ENCODE measurements at places on chromosomes 1 and 21.

GRCh38 chr1:219990782-219991510 lies 55.4 kb downstream of the EPRS1 start:
- peak; percentile 7 for DNase-seq
- H3K4me1 ChIP-seq = no peaks in the 10 kb centered on the region
- H3K27me3 ChIP-seq = no peaks in the 10 kb centered on the region
- H3K4me3 ChIP-seq = no peak overlapping the region

DNA sequence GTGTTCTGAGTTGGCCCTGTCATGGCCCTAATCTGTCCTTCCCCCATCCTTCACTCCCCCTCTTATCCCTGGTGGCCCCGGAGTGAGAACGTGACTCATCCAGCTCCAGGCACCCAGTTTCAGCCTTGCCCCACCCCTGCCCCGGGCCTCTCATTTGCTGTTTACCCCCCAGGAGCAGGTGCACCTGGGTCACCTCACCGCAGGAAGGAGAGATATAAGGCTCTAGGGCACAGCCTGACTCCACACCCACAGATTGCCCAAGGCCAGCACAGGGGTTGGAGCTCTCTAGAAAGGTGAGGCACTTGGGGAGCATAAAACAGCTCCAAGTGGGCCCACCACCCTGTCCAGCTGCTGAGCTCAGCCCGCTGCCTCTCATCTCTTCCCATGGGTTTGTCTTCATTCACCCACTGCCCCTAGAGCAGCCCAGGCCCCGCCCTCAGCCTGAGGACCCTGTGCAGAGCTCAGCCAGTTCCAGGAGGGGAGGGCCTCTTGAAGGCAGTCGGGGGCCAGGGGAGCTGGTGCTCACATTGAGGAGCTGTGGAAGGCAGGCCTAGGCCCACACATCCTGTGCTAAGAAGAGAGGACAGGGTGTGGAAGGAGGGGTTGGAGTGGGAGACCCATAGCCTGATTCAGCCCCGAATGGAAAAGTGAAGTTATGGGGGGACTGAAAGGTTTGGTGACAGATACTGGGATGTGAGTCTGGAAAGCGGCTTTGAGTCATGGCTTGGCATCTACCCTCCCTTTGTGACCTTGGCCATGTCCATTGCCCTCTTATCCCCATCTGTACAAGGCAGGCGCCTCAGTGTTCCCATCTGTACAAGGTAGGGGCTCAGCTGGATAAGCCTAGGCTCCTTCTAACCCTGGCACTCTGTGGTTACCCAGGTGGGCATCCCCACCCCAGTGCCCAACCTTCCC lies 16.1 kb upstream of the GPR37L1 start:
- no peak for DNase-seq
- H3K4me1 ChIP-seq = no peaks in the 10 kb centered on the region
- no peak overlapping the region for H3K4me3 ChIP-seq
- no peaks in the 10 kb centered on the region for H3K36me3 ChIP-seq

DNA sequence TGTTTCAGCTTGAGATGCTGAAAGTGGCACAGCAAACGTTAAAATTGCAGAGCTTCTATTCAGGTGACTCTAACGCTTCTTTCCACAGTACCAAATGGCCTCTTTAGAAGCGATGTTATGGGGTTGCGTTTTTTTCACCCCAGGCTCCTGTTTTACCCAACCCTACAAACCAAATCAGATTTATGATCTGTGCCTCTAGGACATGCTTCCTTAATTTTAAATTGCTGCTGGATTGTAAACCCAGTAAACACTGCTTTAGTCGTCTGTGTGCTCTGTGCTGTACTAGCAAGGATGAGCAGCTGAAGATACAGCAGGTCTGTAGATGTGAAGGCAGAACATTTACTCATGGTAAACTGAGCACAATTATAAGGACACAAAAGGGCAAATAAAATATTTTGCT lies 13.0 kb downstream of the KCNK2 start:
- H3K27me3 ChIP-seq = peaks cover 18% of the 10 kb centered on the region
- DNase-seq = no peak
- no peak overlapping the region for H3K4me3 ChIP-seq
- no peaks in the 10 kb centered on the region for H3K36me3 ChIP-seq
- H3K4me1 ChIP-seq = no peaks in the 10 kb centered on the region
- no peak overlapping the region for H3K27ac ChIP-seq

- DNase-seq = no peak
- H3K27ac ChIP-seq = no peak overlapping the region
- H3K27me3 ChIP-seq = no peaks in the 10 kb centered on the region
- no peak overlapping the region for H3K4me3 ChIP-seq
Observed at GRCh38 chr1:148292915-148293314, 140.8 kb upstream of the NBPF11 start.

All from naive thymus-derived CD8-positive, alpha-beta T cell (primary cell).